Activated naive CD8-positive, alpha-beta T cell treated with anti-CD3 and anti-CD28 coated beads for 36 hours (primary cell): ENCODE measurements at places on chromosomes 12 and 14. TPM values are rescaled to one million over a fixed set of nuclear protein-coding genes. Genes with fewer than 3 reads are reported as not detected.
A peak's percentile ranks its signal among the peaks of the same experiment; 100 is the strongest.

KRT3 gene
- total RNA-seq: not detected

GRCh38 chr12:47085815-47086252 lies 6.1 kb upstream of the AMIGO2 start:
- H3K4me3 ChIP-seq: peak overlapping the region; percentile 32
- H3K36me3 ChIP-seq: peaks cover 26% of the 10 kb centered on the region
- H3K27ac ChIP-seq: peak overlapping the region; percentile 65

GRCh38 chr12:104458694-104459367 lies 2.1 kb downstream of the CHST11 start:
- peak overlapping the region; percentile 95 for H3K4me3 ChIP-seq
- H3K36me3 ChIP-seq: peaks cover 9% of the 10 kb centered on the region
- H3K4me1 ChIP-seq: peaks cover 53% of the 10 kb centered on the region
- H3K27ac ChIP-seq: peak overlapping the region; percentile 83

- H3K4me1 ChIP-seq: peaks cover 12% of the 10 kb centered on the region
- H3K27me3 ChIP-seq: no peaks in the 10 kb centered on the region
Observed at GRCh38 chr14:102215071-102215470, 75.4 kb downstream of the WDR20 start.

GRCh38 chr14:95458459-95458858 lies 58.0 kb downstream of the SYNE3 start:
- H3K36me3 ChIP-seq: peaks cover 34% of the 10 kb centered on the region
- no peak for DNase-seq
- no peak overlapping the region for H3K4me3 ChIP-seq
- H3K27me3 ChIP-seq: no peaks in the 10 kb centered on the region
- H3K4me1 ChIP-seq: peaks cover 35% of the 10 kb centered on the region

GRIP1 gene
- total RNA-seq: 3.4 TPM

DDIT3 gene
- total RNA-seq: 30.7 TPM

HOXC12 gene
- total RNA-seq: not detected

DNA sequence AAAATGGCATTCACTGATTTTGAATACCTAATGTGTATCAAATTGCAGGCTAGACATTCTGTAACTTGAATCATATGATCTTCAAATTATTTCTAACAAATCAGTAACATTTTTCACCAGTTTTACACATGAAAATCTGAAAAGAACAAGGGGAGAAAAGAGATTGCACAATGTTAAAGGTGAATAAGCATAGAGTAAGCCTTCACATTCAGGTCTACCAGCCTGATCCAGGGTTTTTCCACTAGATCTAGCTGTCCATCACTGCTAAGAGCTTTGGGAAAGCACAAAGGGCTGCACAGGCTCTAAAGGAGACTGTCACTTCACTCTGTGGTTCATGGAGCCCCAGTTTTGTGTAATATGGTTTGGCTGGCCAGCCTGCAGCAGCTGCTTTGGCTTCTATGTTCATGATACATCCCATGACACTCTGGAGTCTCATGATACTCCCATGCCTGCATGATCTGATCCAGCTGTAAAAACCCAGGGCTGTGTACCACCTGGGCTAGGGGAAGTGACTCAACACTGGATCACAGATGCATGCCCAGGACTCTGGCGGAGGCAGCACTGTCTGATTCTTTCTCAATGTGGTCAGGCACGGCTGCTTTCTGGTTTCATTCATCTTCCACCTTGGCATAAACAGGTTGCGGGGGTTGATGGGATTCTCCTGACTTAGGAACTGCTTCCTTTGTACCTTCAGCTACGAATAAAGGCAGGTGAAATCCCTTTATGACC lies 859.7 kb downstream of the GALC start:
- H3K4me1 ChIP-seq: no peaks in the 10 kb centered on the region
- H3K27ac ChIP-seq: no peak overlapping the region
- H3K4me3 ChIP-seq: no peak overlapping the region
- H3K27me3 ChIP-seq: no peaks in the 10 kb centered on the region
- no peak for DNase-seq
- no peaks in the 10 kb centered on the region for H3K36me3 ChIP-seq

- H3K4me3 ChIP-seq: no peak overlapping the region
- no peaks in the 10 kb centered on the region for H3K36me3 ChIP-seq
- DNase-seq: no peak
- no peak overlapping the region for H3K27ac ChIP-seq
- H3K4me1 ChIP-seq: no peaks in the 10 kb centered on the region
- no peaks in the 10 kb centered on the region for H3K27me3 ChIP-seq
Observed at GRCh38 chr12:16844875-16845274, 238.9 kb upstream of the LMO3 start.

- no peaks in the 10 kb centered on the region for H3K4me1 ChIP-seq
- DNase-seq: no peak
- H3K27me3 ChIP-seq: no peaks in the 10 kb centered on the region
- H3K27ac ChIP-seq: no peak overlapping the region
- H3K4me3 ChIP-seq: no peak overlapping the region
Observed at GRCh38 chr12:19778172-19778571, 338.9 kb downstream of the AEBP2 start.

TAS2R8 gene
- not detected for total RNA-seq

DNA sequence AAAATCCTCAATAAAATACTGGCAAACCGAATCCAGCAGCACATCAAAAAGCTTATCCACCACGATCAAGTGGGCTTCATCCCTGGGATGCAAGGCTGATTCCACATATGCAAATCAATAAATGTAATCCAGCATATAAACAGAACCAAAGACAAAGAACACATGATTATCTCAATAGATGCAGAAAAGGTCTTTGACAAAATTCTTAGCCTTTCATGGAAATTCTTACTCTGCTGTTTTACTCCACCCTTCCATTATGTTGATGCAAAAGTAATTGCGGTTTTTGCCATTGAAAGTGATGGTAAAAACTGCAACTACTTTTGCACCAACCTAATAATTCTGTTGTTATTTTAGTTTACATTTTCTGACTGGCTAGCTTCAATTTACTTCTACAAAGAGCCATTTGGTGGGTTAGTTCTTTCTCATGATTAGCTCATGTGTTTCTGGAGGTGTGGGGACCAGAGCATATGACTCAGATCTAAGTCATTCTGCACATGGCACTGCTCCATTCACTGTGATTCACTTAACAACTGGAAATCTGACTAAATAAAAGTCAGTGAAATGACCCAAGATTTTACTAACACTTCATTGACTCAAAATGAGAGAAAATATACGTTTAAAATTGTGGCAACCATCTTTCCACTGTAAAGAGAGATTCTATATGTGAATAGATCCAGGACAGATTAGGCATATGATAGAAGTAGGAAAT lies 99.9 kb downstream of the TMTC3 start:
- DNase-seq: no peak
- H3K27ac ChIP-seq: peak overlapping the region; percentile 68
- no peak overlapping the region for H3K4me3 ChIP-seq
- H3K36me3 ChIP-seq: peaks cover 2% of the 10 kb centered on the region

DNA sequence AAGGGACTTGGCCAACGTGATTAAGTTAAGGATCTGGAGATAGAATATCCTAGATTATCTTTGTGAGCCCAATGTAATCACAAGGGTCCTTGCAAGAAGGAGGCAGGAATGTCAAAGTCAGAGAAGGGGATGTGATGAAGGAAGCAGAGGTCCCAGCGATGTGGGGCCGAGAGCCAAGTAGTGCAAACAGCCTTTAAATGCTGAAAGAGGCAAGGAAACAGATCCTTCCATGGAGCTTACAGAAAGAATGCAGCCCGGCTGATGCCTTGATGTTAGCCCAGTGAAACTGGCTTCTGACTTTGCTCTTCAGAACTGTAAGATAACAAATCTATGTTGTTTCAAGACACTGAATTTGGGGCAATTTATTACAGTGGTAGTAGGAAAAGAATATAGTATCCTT lies 74.9 kb downstream of the NEDD1 start:
- H3K27me3 ChIP-seq: peaks cover 26% of the 10 kb centered on the region
- H3K27ac ChIP-seq: no peak overlapping the region
- H3K4me3 ChIP-seq: no peak overlapping the region
- H3K4me1 ChIP-seq: peaks cover 4% of the 10 kb centered on the region

GRCh38 chr14:75476274-75476995 lies 45.8 kb upstream of the BATF start:
- no peak overlapping the region for H3K4me3 ChIP-seq
- peaks cover 8% of the 10 kb centered on the region for H3K27me3 ChIP-seq
- no peak overlapping the region for H3K27ac ChIP-seq
- no peaks in the 10 kb centered on the region for H3K4me1 ChIP-seq

- peaks cover 4% of the 10 kb centered on the region for H3K27me3 ChIP-seq
- no peak overlapping the region for H3K27ac ChIP-seq
- H3K4me1 ChIP-seq: no peaks in the 10 kb centered on the region
- no peaks in the 10 kb centered on the region for H3K36me3 ChIP-seq
- DNase-seq: no peak
Observed at GRCh38 chr12:105920161-105920684, 218.5 kb downstream of the NUAK1 start.

DNA sequence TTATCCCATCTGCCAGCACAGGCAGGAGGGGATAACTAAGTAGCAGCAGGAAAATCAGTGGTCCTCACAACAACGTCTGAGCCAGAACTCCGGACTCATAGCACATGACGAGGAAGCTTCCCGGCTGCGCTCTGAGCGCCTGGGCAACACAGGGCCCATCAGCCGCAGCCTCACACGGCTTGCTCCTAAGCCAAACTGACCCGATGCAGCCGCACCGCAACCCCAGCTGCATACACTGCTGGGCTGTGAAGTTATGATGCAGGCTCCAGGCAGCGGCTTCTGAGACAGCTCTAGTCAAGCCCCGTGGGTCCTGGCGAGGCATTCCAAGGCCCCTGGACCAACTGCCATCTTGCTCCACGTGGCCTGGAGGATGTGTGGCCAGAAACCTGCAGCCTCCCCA lies 28.1 kb downstream of the ZFYVE21 start:
- H3K4me3 ChIP-seq: no peak overlapping the region
- peaks cover 9% of the 10 kb centered on the region for H3K4me1 ChIP-seq
- no peak overlapping the region for H3K27ac ChIP-seq
- DNase-seq: no peak
- H3K36me3 ChIP-seq: peaks cover 2% of the 10 kb centered on the region

- H3K27ac ChIP-seq: no peak overlapping the region
- no peaks in the 10 kb centered on the region for H3K27me3 ChIP-seq
- H3K4me3 ChIP-seq: no peak overlapping the region
- no peaks in the 10 kb centered on the region for H3K36me3 ChIP-seq
- no peak for DNase-seq
Observed at GRCh38 chr14:99596071-99596627, 7.9 kb downstream of the CCDC85C start.

GRCh38 chr14:31265701-31266398 lies 58.3 kb upstream of the HECTD1 start:
- no peaks in the 10 kb centered on the region for H3K27me3 ChIP-seq
- H3K36me3 ChIP-seq: no peaks in the 10 kb centered on the region
- DNase-seq: no peak

DNA sequence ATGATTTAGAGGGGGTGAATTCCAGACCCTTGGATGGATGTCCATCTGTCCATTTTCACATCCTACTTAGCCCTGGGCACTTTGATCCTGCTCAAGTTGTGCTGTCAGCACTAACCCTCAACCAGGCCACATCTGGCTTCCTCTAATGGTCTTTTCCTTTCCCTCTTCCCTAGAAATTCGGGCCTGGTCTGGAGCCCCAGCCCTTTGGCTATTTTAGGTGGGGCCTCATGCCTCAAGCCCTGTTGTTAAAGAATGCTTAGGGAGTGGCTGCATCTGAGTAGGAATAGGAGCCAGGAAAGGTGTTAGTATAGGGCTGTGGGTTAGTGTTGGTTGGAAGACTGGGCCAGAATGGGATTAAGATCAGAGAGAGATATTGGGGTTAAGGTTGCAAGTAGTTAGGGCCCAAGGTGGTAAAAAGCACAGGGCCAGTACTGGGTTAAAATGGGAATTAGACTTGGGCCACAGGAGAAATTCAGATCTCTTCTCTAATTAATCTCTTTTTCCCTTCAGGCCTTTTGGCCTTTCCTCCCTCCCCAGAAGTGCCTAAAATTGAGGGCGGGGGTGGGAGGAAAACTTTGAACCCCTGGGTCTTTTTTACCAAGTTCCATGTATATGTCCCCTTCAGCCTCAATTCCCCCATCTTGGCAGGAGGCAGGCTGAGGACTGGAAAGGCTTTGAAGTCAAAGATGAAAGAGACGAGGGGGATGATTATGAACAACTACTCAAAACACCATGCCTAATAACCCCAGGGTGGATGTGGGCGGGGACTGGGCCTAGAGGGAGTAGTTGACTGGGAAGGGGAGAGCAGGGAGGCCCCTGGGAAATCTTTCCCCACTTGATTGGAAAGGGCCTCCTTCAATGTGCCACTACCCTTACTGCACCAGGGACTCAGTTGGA lies 4.0 kb upstream of the ZNF385A start:
- H3K4me3 ChIP-seq: no peak overlapping the region
- no peaks in the 10 kb centered on the region for H3K27me3 ChIP-seq
- no peak for DNase-seq
- H3K36me3 ChIP-seq: peaks cover 3% of the 10 kb centered on the region

- no peak overlapping the region for H3K27ac ChIP-seq
- H3K4me3 ChIP-seq: no peak overlapping the region
- no peaks in the 10 kb centered on the region for H3K36me3 ChIP-seq
Observed at GRCh38 chr12:80778005-80778541, 61.4 kb downstream of the MYF5 start.

DNA sequence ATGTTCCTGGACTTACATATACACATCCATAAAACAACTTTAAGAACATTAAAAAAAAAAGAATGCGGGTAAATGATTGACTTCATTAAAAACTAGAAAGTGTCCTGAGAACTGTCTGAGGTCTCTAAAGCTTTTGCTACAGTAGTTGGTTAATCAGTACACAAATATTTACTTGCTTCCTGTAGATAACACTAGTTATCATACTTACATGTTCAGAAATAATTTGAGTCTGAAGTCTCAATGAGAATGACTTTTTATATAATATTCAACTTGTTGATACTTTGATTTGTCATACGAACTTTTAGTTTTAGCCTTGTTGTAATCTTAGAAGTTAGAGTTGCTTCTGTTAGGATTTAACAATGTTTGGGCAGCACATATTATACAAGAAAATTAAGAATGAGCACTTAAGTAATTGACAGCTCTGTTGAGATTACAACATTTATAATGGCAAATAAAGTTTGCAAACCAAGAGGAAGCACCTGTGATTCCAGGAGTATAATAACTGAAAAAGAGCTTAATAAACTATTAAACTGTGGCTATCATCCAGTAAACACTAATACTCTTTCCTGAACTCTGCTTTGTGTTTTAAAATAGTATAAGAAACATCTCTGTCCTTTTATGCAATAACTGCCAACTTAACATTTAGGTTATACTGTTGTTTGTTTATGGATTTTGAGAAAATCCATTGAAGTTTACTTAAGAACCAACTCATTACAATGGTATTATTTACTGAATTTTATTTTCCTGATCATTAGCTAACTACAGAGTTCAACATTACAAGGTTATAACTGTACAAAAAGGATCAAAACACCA lies 131.7 kb downstream of the MIPOL1 start:
- H3K4me3 ChIP-seq: no peak overlapping the region
- no peaks in the 10 kb centered on the region for H3K27me3 ChIP-seq
- no peaks in the 10 kb centered on the region for H3K4me1 ChIP-seq
- H3K36me3 ChIP-seq: no peaks in the 10 kb centered on the region
- no peak for DNase-seq
- H3K27ac ChIP-seq: no peak overlapping the region

PTHLH gene
- not detected for total RNA-seq

GRCh38 chr14:23237772-23238594 lies at the start of gene RNF212B:
RNF212B (plus strand) TSS chr14:23237936; CDS start chr14:23240346, 2,410 bp downstream.
- DNase-seq: peak; percentile 89
- peak within 1 kb of the TSS; percentile 59 for H3K4me3 ChIP-seq
- peaks cover 3% of the 10 kb centered on the region for H3K4me1 ChIP-seq
- peaks cover 42% of the 10 kb centered on the region for H3K27me3 ChIP-seq
